ENCODE measurements at places on chromosomes 7 and 10. TPM values are rescaled to one million over a fixed set of nuclear protein-coding genes. Genes with fewer than 3 reads are reported as not detected.

Gene DMBT1
- not detected for total RNA-seq

Gene PLOD3
- 8.2 TPM for total RNA-seq

Gene ADGRA1
- 2.4 TPM for total RNA-seq

Gene TACC2
- total RNA-seq, result 14.7 TPM

Gene PNLIPRP2
- total RNA-seq, result not detected

Gene MYO3A
- 4.1 TPM for total RNA-seq

Gene COL13A1
- total RNA-seq, result 2.0 TPM

Gene TRPV6
- total RNA-seq, result under 0.01 TPM

Gene UNC5B
- 2.9 TPM for total RNA-seq

Gene ZNF655
- total RNA-seq, result 59.9 TPM

Gene GIMAP4
- total RNA-seq, result 9.0 TPM
